Caudate nucleus (tissue), 63 donors: ENCODE measurements at places on chromosomes 6 and 20.

- no peak for DNase-seq
Measured at GRCh38 chr6:136134268-136134667, 115.8 kb downstream of the MTFR2 start.

GRCh38 chr6:169530752-169531123, 171.1 kb downstream of the WDR27 start:
- no peak for DNase-seq

DNA sequence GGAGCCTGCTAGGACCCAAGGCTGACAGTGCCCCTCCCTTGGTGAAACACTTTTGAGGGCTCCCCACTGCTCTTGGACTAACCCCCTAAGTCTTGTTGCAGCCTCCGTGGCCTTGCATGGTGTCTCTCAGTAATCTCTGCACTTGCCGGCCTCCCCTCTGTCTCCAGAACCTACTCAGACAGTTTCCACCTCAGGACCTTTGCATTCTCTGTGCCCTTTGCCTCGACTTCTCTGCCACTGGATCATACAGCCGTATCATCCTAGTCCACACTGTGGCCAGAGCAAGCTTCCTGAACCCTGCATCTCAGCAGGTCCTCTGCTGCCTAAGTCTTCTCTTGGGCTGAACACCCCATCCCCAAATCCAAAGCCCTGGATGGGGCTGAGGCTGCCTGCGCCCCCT, 152.0 kb upstream of the PTPN1 start:
- DNase-seq, result no peak

GRCh38 chr6:107490566-107491137, 735 bp downstream of the SOBP start:
- no peak for DNase-seq

DNA sequence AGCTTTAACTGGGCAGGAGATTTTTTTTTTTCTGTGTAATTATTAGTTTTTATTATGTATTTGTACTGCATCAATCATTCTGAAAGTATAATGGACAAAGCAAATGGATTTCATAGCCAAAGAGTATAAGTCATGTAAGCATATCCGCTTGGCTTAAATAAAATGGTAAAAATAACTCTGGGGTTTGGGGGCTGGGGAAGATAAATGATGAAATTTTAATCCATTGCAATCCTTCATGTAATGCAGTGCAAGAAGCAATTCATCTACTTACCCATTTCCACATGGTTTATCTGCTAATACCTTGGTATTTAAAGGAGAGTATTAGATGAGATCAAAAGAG, 781.4 kb downstream of the QKI start:
- DNase-seq, result no peak

DNA sequence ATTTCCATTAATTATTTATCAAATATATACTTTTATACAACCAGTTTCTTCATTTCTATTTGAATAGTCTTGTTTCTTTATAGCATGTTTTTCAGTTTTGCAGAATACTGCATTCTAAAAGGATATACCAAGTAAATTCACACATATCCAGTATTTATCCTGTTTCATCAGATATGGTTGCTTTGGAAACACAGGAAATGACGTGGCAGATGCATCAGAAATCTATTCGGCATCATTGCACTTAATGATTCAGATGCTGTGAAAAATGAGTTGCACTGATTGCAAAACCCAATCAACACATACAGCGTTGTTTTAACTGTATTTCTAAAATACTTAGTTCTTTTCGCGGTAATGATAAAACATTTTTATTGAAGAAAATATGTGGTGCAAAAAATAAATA, 594.9 kb downstream of the CDH26 start:
- no peak for DNase-seq

DNA sequence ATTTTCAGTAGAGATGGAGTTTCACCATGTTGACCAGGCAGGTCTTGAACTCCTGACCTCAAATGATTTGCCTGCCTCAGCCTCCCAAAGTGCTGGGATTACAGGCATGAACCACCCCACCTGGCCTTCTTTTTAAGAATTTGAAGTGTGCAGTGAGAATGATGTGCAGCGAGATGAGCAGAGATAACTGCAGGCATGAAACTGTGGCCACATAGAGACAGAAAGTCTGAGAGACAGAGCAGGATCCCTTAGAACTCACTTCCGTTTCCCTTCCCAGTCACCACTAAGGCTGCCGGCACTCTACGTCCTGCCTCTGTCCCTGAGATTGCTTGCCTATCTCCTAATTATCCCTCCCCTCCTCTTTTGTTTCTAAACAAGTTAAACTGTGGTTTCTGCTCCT, 27.2 kb downstream of the IL22RA2 start:
- no peak for DNase-seq

GRCh38 chr6:91045161-91045560, 458.3 kb upstream of the MAP3K7 start:
- DNase-seq, result no peak

- DNase-seq, result no peak
Measured at GRCh38 chr6:132819405-132820161, 5.2 kb downstream of the RPS12 start.

DNA sequence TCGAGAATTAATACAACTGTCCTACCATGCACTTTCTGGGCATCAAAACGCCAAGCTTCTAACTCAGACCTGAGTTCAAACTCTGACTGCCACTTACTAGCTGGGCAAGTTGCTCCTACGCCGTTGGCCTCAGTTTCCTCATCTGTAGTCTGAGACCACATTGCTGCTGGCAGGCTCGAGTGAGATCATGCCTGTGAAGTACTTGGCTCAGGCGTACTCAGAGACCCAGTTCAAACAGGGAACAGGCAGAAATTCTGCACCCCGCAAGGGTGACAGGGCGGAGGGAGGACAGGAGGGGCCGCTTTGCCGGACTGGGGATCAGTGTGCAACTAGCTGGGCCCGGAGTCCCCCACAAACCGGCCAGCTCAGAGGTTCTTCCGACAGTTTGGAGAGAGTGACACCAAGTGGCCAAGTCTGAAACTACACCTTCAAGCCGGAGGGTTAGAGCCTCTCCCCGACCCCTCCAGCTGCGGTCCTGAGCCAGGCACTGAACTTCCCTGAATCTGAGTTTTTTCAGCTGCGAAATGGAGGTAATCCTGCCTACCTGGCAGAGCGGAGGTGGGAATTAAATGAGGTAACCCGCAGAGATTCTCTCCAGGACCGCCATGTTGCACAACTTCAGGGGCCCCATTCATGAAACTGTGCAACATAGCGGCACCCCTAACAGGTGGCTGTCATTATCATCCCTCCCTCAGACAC, 46.0 kb upstream of the PTPN1 start:
- DNase-seq, result no peak

- no peak for DNase-seq
Measured at GRCh38 chr20:63411898-63412631, 50.9 kb upstream of the CHRNA4 start.

DNA sequence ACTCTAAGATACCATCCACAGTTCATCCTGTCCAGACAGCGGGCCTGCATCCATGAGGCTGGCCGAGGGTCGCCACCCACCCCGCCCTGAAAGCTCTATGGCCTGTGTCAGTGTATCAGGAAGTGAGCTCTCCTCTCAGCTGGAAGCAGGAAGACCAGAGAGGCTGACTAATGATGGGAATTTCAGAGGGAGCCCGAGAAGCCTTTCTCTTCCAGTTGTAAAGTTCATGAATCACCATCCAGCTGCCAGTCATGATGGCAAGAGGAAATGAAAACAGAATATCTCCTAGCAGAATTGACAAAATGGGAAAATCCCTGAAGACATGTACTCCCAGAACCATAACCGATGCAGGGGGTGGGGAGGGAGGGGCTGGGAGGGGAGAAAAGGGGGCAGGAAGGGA, 109.6 kb upstream of the RPS6KA2 start:
- DNase-seq, result no peak

DNA sequence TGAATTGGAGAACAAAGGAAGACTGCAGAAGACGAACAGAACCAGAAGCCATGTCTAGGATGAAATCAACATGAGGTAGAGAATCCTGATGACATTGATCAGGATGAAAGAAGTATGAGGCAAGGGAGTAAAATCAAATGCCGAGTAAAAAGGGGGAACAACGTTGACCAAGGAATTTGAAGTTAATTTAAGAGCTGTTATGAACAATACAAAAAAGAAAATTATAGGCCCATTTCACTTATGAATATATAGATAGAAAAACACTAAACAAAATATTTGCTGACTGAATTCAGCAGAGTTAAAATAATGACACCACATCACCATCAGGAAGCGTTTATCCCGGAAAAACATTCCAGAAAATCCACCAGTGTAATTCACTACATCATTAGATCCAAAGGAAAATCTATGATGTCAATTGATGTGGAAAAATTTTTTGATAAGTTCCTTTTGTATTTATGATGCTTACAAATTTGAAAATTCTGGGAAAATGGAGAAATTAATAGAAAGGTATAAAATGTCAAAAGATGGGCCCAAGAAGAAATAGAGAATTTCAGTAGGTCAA, 8.1 kb upstream of the CCN5 start:
- DNase-seq, result no peak

GRCh38 chr6:45727819-45728449, 287.7 kb downstream of the CLIC5 start:
- no peak for DNase-seq

GRCh38 chr6:168180548-168181011, 101.6 kb upstream of the FRMD1 start:
- DNase-seq, result no peak

DNA sequence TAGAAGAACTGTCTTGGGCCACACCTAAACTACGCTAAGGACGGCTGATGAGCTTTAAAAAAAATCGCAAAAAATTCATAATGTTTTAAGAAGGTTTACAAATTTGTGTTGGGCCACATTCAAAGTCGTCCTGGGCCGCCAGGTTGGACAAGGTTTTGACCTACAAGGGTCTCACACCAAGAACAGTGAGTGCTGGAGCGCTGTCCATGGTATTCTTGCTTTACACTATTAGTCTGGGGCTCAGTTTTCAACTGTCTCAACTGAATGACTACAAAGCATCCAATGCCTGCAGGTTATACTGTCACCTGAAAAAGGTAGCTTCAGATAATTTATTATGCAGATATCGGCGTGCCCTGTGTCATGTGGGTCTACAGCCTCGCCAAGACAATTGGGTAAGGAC, 3.7 kb upstream of the FAXC start:
- DNase-seq, result no peak

DNA sequence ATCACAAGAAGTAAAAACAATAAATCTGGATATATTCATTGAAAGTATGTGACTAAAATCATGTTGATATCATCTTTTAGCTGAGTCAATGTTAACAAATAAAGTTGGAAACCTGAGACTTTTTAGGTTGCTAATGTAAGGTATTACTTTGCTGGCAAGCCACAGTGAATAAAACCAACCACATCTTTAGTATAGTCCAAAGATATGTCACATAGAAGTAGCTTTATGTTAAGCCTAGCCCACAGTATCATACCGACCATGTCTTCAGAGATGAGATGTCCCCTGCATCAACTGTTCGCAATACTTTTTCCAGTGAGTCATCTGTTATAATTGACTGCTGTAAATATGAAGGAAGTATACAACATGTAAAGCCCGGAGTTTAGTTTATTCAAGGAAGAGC, 107.6 kb upstream of the MCHR2 start:
- no peak for DNase-seq

- no peak for DNase-seq
Measured at GRCh38 chr6:99384507-99384906, 9.5 kb downstream of the COQ3 start.

DNA sequence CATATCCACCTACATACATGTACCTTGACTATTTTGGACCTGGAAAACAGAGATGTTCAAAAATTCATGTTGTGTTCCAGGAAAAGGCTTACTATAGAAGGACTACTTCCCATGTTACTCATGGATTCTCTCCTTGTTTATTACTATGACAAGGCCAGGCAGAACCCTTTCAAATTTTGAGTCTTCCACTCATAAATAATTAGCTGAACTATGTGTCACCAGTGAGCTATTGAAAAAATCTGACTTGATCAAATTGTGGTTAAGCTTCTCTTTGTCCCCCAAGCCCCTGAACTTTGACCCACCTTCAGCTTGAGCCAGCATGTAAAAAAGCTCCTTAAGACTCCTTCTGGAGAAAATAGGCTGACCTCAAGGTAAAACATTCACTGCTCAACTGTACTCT, 1142.8 kb upstream of the EYS start:
- no peak for DNase-seq

- no peak for DNase-seq
Measured at GRCh38 chr6:31094389-31094881, 17.9 kb downstream of the C6orf15 start.

DNA sequence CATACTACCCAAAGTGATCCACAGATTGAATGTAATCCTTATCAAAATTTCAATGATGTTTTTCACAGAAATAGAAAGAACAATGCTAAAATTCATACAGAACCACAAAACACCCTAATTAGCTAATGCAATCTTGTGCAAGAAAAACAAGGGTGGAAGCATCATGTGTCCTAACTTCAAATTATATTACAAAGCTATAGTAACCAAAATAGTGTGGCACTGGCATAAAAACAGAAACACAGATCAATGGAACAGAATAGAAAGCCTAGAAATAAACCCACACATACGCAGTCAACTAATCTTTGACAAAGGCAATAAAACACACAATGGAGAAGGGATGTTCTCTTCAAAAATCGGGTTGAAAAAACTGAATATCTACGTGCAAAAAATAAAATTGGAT, 131.1 kb downstream of the TASP1 start:
- no peak for DNase-seq

DNA sequence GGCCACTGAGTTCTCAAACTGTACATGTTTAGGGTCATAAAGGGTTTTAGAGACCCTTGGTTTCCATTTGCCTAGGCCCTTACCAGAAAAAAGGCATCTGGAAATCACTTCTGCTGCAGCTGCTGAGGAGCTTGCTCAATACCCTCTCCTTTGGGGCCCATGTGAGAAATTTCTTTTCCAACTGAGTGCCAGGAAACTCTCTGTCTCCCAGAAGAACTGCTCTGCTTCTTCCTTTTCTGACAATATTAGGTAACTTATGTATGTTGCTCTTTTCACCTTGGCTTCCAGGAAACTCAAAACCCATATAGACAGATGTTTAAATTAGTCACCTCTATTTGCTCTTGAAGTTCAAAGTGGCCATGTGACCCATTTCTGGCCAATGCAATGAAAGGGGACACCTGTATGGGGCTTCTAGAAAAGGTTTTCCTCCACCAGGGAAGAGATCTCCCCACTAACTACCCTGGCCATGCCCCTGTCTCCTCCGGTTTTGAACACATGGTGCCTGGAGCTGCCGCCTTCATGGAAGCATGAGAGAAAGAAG, 121.6 kb downstream of the PREX1 start:
- DNase-seq, result no peak

- DNase-seq, result no peak
Measured at GRCh38 chr20:41172296-41173140, 35.2 kb downstream of the PLCG1 start.

GRCh38 chr6:140134224-140134623, 759.8 kb upstream of the CITED2 start:
- DNase-seq, result no peak

DNA sequence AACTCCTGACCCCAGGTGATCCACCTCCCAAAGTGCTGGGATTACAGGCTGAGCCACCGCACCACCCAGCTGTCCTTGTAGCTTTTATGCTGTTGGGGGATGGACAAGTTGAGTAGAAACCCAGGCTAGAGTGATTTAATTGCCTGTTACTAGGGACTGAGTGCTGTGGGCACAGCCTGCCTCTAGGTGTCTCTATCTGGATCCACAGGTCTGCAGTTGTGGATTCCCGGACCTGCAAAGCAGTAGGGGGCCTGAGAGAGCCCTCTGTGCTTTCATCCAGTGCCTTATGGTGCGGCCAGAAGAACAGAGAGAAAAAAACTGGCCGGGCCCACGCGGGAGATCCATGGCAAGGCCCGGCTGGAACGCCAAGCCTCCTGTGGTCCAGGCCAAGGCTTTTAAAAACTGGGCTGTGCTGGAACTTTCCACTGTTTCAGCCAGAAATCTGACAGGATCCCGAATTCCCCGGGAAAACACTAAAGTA, 5.2 kb downstream of the SIRPA start:
- DNase-seq, result peak; percentile 40

GRCh38 chr20:58233881-58234528, 5.6 kb upstream of the ANKRD60 start:
- DNase-seq, result no peak
